Heart left ventricle (tissue), 16 donors: ENCODE measurements at places on chromosomes 3 and 15. TPM values are rescaled to one million over a fixed set of nuclear protein-coding genes. Genes with fewer than 3 reads are reported as not detected.

- no peak overlapping the region for H3K4me3 ChIP-seq
- no peaks in the 10 kb centered on the region for H3K4me1 ChIP-seq
- no peaks in the 10 kb centered on the region for H3K27me3 ChIP-seq
- H3K36me3 ChIP-seq, result no peaks in the 10 kb centered on the region
- H3K27ac ChIP-seq, result no peak overlapping the region
- peak; percentile 64 for DNase-seq
Observed at GRCh38 chr15:88331291-88331690, 74.8 kb upstream of the NTRK3 start.

DNA sequence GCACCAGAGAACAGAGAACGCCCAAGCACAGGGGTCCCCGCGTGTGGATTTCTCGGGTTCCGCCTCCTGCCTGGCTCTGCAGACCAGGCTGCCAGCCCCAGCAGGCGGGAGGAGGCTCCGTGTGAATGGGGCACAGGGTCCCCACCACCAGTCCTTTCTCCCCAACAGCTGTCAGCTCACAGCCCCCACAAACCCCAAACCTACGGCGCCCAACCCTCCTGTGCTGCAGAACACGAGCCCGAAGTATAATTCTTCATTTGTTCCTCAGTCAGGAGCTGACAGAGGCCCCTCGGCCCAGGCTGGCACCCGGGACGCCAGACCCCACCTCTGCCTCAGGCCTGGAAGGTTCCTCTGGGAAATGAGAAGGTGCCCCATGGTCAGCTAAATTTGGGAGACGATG lies 78.0 kb downstream of the TBC1D2B start:
- H3K4me1 ChIP-seq, result peaks cover 31% of the 10 kb centered on the region
- peaks cover 58% of the 10 kb centered on the region for H3K36me3 ChIP-seq
- H3K27me3 ChIP-seq, result no peaks in the 10 kb centered on the region
- H3K27ac ChIP-seq, result no peak overlapping the region
- H3K4me3 ChIP-seq, result no peak overlapping the region
- DNase-seq, result no peak

DNA sequence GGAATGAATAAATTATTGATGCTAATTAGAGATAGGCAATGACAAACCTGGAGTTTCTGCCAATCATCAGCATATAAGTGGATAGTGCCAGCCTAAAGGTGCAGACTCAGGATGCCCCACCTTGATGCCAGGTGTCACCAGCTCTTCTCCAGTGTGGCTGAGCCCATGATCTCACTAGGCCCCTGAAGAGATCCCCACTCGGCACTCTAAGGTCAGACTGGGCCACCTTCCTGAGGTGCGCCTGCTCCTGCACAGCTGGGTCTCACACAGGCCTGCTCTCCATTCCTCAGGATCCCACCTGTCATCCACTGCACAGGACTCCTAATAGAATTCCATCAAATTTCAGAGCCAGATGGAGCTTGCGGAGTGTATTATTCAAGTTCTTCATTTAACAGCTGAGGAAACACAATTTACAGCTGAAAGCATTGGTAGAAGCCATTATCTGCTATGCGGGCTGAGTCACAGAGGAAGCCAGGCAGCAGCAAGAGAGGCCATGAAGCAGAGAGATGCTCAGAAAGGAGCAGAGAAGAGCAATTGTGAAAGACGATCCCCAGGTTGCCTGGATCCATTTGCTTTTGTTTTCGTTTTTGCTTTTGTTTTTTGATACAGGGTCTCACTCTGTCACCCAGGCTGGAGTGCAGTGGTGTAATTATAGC lies 25.1 kb upstream of the FSTL1 start:
- H3K4me1 ChIP-seq, result no peaks in the 10 kb centered on the region
- no peak for DNase-seq
- H3K27ac ChIP-seq, result no peak overlapping the region
- no peaks in the 10 kb centered on the region for H3K27me3 ChIP-seq
- no peaks in the 10 kb centered on the region for H3K36me3 ChIP-seq

DNA sequence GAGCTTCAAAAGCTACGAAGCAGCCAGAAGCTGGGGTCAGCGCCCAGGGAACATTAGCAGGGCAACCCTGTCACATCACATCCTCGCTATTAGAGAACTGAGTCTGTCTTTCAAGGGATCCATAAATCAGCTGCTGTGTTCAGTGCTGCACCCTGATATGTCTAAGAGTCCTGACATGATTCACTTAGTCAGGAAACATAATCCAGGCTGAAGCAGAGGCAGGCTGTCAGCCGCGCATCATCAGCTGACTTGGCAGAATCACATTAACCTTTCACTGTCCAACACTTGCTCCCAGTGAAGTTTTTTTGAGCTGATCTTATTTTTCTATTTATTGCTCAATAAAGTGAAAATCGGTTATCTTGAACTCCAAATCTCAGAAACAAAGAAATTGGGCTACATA lies 23.5 kb downstream of the MYH15 start:
- peak overlapping the region; percentile 16 for H3K27ac ChIP-seq
- no peaks in the 10 kb centered on the region for H3K27me3 ChIP-seq
- DNase-seq, result no peak
- no peaks in the 10 kb centered on the region for H3K36me3 ChIP-seq
- no peaks in the 10 kb centered on the region for H3K4me1 ChIP-seq

DNA sequence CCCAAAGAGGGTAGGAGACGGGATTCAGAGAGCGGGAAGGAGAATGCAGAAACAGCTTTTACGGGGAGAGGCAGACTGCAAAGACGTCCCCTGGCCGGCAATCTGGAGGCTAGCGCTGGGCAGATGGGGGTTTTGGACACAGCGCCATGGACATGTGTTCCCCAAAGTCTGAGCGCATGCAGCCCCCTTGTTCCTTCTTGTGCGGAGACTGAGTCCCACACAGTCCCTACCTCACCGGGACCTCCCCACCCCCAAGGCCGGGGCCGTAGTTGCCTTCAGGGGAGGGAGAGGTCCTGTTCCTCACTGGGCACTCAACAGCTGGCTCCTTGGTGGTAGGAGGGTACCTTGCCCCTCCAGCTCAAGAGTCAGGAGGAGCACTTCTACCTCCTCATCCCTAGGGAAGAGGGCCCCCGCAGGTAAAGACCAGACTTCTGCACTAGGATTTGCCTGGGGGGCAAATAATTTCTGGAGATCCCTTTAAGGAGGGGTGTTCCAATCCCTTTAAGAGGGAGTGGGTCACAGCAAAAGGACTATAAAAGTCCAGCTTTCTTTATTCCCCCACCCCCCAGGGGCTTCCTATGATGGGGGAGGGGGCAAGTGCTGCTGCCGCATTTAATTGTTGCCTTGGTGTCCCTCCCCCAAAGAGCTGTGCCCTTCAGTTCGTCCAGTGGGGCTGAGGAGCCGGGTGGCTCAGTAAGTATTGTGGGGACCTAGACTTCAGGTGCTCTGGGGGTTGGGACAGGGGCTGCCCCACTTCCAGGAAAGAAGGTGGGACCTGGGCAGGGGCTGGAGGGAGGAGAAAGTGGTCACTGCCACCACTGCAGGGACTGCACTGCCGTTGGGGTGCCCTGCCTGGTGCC lies 3.6 kb upstream of the BAHD1 start:
- H3K36me3 ChIP-seq, result no peaks in the 10 kb centered on the region
- H3K27me3 ChIP-seq, result no peaks in the 10 kb centered on the region
- H3K27ac ChIP-seq, result no peak overlapping the region
- peaks cover 23% of the 10 kb centered on the region for H3K4me1 ChIP-seq
- DNase-seq, result no peak
- H3K4me3 ChIP-seq, result peak overlapping the region; percentile 53

DNA sequence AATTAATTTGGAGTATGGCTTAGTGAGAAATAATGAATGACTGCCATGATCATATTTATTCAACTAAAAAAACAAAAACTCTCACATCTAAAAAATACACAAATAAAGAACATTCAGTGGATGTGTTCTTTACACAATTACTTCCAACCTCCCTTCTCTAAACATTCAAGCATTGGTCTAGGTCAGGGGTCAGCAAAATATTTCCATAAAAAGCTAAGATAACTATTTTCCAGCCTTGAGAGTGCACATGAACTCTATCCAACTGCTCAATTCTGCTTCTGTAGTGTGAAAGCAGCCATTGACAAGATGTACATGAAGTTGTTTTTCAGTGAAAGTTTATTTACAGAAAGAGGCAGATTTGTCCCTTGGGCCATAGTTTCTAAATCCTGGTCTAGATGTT lies 406.3 kb downstream of the MAGI1 start:
- H3K4me1 ChIP-seq, result peaks cover 6% of the 10 kb centered on the region
- no peak overlapping the region for H3K4me3 ChIP-seq
- DNase-seq, result no peak

Gene KIF7
- total RNA-seq, result 2.9 TPM

DNA sequence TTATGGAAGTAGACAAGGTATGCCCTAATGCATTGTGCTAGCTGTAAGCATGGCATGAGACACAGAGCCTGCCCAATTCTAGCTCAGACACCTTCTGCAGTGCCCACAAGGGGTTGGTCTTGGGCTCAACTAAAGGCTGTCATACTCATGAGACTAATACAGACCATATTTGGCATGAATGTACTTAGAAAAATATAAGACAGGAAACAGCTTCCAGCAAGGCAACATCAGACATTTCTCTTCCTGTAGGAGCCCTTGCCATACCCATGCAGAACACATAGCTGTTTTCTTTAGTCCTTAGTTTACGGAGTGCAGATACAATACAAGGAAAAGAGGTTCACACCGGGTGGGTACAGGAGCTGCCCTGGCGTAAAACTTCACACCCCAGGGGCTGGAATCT lies 30.5 kb upstream of the NR1I2 start:
- H3K27ac ChIP-seq, result no peak overlapping the region
- no peaks in the 10 kb centered on the region for H3K36me3 ChIP-seq
- no peaks in the 10 kb centered on the region for H3K4me1 ChIP-seq
- DNase-seq, result no peak
- H3K4me3 ChIP-seq, result no peak overlapping the region
- no peaks in the 10 kb centered on the region for H3K27me3 ChIP-seq

DNA sequence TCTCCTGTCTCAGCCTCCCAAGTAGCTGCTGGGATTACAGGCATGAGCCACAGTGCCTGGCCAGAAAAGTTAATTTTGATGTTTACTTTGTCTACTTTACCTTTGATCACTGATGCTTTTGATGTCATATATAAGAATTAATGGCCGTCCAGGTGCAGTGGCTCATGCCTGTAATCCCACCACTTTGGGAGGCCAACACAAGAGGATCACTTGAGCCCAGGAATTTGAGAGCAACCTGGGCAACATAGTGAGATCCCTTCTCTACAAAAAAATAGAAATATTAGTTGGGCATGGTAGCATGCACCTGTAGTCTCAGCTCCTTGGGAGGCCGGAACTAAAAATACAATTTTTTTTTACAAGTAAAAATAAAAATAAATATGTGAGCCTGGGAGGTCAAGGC lies 6.8 kb upstream of the INO80 start:
- no peaks in the 10 kb centered on the region for H3K4me1 ChIP-seq
- DNase-seq, result no peak
- no peak overlapping the region for H3K4me3 ChIP-seq
- H3K27me3 ChIP-seq, result no peaks in the 10 kb centered on the region

DNA sequence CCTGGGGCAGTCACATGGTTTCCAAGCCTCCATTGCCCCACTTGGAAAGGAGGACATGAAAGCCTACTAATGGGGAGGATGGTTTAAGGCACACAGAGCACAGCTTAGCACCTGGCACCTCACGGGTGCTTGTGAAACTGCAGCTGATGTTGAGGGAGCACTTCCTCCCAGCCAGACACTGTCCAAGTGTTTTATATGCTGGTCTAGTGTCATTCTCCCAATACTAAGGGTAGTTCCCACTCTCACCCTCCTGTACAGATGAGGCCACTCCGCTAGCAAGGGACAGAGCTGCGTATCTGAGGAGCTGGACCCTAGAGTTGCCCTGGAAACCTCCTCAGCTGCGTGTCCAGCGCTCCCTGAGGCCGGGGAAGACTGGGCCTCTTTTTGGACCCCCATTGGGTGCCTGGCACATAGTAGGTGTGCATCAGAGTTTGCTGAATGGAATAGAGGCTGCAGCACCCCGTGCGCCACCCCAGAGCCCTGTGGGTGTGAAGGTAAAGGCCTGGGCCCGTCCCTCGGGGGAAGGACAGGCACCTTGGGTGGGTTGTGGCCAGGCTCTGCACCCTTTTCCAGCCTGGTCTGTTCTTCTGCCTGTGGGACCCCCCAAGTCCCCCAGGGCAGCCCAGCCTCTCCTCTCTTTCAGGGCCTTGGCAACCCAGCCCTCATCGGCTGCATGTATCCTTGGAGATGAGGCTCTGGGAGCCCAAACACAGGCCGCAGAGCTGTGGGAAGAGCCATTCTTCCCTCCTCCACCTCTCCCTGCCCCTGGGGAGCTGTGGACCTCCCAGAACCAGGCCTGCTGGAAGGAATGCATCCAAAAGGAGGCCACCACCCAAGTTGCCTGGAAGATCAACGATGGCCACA lies 31.3 kb downstream of the DNASE1L3 start:
- no peak overlapping the region for H3K4me3 ChIP-seq
- H3K4me1 ChIP-seq, result peaks cover 9% of the 10 kb centered on the region
- H3K27me3 ChIP-seq, result no peaks in the 10 kb centered on the region
- DNase-seq, result no peak
